Stimulated activated CD8-positive, alpha-beta memory T cell treated with anti-CD3 and anti-CD28 coated beads, Interleukin-15, amount 100 ng/mL, for 24 hours (primary cell): ENCODE measurements at places on chromosomes 1 and 21.

DNA sequence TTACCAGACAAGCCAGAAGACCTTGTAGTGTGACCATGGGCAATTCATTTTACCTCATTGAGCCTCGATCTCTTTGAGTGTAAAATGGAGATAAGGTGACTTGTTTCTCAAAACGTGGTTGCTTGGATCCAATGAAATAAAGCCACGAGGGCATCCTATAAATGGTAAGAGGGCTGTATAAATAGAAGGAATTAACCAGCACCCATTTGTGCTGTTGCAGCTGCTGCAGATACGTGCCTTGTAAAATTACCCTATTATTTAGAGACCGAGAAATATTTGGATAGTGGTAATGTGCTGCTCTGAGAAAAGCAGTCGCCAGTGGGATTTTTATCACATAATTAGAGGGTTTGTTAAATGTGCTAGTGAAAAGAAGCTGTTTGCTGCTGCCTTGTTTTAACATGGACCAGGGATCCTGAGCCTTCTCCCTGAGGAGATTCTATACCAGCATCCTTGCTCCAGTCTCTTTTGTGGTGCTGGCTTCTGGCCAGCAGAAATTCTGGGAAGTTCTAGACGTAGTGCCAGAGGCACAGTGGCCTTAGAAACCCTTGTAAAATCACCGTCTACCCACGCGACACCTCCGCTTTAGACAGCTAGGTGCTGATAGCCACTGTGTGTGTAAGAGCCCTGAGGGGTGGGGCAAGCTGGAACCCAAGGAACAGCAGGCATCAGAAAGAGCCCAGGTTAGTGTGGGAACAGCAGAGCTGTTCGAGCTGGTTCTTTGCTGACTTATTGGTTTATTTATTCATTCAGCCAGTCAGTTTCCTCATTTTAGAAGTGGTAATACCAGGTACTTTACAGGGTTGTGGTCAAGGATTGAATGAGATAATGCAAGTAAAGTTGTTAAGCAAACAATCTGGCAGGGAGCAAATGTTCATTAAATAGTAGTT lies 137.5 kb downstream of the NOS1AP start:
- DNase-seq = no peak

- DNase-seq = no peak
Observed at GRCh38 chr1:119648620-119649004, 546 bp upstream of the ZNF697 start.

- no peak for DNase-seq
Observed at GRCh38 chr1:3595949-3596348, 15.4 kb downstream of the MEGF6 start.

DNA sequence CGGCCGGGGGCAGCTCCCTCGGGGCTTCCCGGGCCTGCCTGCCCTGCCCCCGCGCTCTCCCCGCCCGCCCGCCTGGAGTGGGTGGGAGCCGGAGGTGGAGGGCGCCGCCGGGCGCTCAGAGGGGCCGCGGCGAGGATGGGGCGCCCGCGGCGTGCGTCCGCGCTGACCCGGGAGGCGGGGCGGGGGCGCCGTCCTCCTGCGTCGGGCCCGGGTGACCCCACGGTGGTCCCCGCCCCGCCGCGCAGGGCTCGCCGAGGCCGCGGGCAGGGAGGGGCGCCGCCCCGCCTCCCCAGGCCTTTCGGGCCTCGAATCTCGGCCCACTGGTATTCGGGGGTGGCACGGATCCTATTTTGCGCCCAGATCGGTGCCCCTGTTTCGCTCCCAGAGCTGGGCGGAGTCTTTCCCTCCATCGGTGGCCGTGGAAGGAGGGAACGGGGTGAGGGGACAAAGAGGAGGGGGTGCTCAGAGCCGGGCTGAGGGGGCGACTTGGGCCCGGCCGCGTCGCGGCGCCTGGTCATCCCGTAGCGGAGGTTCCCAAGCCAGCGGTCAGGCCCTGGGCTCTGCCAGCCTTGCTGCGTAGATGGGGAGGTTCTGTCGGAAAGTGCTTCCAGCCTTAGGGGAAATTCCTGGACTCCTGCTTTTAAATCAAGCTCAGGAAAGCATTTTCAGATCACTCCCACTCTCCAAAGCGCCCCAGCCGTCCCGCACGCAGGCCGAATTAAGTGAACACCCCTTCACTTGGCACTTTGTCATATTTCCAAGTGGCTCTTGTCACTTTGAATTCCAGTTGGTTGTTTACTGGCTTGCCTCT lies 545 bp downstream of the PATJ start:
- no peak for DNase-seq

DNA sequence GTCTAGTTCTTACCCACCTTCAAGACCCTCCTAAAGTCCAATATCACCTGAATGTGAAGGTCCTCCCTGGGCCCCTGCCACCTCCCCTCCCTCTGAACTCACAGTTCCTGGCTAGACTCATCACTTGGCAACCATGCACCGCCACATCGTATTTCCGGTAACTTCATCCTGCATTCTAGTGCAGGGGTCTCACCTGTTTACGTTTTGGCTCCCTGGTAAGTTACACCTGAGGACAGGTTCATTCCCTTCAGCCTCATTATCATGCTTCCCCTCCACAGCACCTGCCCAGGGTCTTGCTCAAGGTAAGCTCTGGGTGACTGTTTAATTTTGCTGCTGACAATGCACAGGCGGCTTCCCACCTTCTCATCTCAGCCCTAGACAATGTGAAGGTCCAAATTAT lies 93.1 kb downstream of the MIS18A start:
- no peak for DNase-seq

- no peak for DNase-seq
Observed at GRCh38 chr1:217540321-217540720, 90.6 kb downstream of the GPATCH2 start.

- DNase-seq = no peak
Observed at GRCh38 chr1:160196143-160196542, 5.8 kb downstream of the CASQ1 start.

DNA sequence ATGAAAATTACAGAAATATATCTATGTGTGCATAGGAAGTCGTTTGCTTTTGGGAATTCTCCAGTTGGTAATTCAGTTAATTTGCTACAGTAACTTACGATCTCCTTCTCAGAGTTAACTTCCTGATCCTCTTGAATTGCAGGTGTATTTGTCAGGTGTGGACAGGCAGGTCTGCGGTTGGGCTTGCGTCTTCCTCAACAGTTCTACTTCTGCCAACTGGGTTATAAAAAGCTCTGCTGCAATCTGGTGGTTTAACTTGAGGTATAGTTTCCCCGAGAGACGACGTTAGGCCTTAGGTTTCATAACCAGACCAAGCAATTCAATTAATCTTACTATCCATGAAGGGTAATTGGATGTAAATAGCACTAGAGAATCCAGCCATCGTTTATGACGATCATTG lies 88.2 kb downstream of the GABPA start:
- no peak for DNase-seq

DNA sequence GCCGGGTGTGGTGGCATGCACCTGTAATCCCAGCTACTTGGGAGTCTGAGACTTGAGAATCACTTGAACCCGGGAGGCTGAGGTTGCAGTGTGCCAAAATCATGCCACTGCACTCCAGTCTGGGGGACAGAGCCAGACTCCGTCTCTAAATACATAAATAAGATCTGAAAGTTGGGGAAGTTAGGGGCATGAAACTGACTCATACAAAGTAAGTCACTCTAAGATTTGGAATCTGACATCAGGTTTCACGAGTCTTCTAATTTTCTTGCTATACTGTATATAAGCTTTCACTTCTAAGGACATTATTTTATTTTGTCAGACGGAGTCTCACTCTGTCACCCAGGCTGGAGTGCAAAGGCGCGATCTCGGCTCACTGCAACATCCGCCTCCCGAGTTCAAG lies 30.1 kb downstream of the RNF19B start:
- DNase-seq = no peak

DNA sequence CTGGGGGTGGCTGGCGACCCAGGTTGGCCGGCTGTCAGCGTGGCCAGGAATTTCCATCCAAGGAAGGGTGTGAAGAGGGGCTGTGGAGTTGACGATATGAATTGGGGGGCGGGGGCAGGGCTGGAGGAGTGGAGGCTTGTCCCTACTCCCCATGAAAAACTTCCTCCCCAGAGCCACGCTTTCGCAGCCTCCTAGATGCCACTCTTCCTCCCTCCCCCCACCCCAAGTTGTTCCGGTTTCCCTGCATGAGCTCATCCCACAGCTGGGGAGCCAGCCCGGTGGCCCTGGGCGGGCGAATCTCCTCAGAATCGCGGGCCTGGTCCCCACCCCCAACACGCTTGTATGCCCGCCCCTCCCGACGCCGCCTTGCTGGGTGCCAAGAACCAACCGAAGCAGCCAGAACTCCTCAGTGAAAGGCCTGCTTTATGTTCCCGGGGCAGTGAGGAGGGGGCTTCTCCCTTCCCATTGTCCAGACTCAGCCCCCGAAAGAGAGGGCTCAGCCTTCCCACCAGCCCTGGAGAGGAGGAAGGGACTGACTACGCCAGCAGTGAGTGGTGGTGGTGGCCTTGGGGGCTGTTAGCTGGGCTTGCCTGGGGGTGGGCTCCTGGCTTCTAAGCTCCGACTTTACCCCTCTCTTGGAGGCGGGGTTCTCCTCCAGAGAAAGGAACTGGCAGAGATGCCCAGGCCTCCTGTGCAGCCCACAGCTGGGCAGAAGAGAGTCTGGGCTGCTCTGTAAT lies 1.8 kb upstream of the CSMD2 start:
- no peak for DNase-seq

DNA sequence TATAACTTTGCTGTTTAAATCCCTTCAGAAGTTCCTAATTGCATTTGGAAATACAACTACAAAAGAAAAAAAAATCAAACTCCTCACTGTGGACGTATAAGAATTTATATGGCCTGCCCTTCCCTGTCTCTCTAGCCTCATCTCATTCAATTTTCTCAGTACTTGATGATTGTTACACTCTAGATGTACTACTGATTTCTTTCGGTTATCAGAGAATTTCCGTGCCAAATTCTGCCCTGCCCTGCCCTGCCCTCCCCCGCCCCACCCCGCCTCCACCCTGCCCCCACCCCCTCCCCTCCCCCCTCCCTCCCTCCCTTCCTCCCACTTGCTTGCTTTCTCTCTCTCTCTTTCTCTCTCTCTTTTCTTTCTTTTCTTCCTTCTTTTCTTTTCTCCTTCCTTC lies 71.7 kb upstream of the MPC2 start:
- no peak for DNase-seq

DNA sequence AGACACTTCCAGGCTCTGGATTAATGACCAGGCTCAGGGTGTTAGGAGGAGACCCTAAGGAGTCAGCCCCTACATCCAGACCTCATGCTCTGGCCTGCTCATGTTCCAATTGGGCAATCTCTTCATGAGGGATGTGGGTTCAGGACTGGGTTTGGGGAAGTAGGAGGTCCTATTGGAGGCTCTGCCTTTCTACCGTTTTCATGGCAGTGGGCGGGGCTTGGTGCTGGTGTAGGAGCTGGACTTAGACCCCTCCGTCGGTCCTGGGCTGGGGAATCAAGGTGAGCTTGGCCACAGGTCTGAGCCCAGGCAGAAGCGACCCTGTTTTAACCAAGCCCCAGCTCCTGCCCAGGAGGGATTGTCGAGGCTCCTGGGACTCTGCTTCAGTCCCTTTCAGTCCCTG lies 123.4 kb downstream of the PRDM16 start:
- no peak for DNase-seq

- no peak for DNase-seq
Observed at GRCh38 chr1:37308031-37308960, 166.1 kb upstream of the ZC3H12A start.
